Endothelial cell (in vitro differentiated cells): ENCODE measurements at places on chromosomes 6 and 20. TPM values are rescaled to one million over a fixed set of nuclear protein-coding genes. Genes with fewer than 3 reads are reported as not detected.
A peak's percentile ranks its signal among the peaks of the same experiment; 100 is the strongest.

DNA sequence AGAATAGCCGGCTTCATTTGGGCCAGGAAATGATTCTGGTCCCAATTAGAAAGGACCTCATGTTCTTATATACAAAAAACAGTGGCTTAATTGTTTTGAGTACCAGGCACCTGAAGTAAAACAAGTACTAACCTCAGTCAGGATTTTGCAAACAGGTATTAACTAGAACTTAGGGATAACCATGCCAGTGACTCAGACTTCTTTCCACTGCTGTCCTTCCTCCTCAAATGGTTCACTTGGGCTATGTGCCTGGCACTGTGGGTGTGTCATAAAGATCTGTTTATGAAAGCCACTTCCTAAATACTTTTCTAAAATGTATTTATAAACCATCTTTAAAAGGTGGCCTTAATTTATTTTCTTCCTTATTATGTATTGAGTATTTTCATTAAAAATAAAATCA is 10.7 kb downstream of the CLDN20 start:
- no peak for DNase-seq
- H3K27ac ChIP-seq: peak overlapping the region; percentile 99
- no peak overlapping the region for H3K4me3 ChIP-seq
- H3K4me1 ChIP-seq: peaks cover 37% of the 10 kb centered on the region
- peaks cover 17% of the 10 kb centered on the region for H3K36me3 ChIP-seq

DNA sequence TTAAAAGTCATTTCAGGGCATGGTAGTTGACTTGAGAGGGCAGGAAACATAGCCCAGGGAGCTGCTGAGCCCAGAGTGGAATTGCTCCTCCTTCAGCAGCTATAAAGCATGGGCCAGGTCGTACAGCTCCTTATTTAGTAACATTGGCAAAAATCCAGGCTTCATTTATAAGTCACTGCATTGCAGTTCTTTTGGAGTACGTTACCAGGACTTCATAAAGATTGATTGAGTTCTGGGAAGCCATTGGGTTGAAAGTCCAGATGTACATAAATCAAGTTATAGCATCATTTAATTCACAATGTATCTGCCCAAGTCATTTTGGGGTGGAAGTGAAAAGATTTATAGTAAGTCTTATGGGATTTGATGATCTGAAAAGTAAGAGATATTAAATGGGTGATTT is 53.0 kb upstream of the ANKEF1 start:
- H3K27me3 ChIP-seq: peaks cover 1% of the 10 kb centered on the region
- H3K4me1 ChIP-seq: peaks cover 3% of the 10 kb centered on the region
- H3K27ac ChIP-seq: no peak overlapping the region
- H3K4me3 ChIP-seq: no peak overlapping the region
- H3K36me3 ChIP-seq: no peaks in the 10 kb centered on the region
- no peak for DNase-seq

DNA sequence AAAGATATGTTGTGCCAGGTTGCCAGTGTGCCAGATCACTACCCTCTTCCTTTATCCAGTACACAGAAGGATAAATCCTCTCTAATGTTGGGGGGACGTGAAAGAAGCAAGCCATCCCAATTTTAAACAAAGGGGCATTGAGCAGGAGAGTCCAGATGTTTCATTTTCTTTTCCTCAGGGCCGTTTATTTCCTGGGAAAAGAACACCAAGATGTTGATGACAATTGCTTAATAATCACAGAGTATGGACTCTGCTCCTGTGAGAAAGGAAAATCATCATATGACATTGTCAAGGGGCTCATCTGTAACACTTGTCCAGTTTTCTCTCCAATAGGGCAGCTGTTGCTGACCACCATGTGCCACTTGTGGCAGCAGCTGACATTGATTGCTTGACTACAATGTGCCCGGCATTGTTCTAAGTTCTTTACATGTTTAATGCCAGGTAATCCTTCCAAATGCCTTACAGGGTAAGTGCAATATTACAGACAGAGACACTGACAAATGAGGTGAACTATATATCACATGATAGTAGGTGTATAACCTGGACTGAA is 161.4 kb downstream of the CD109 start:
- no peaks in the 10 kb centered on the region for H3K4me1 ChIP-seq
- no peak for DNase-seq
- no peak overlapping the region for H3K4me3 ChIP-seq
- H3K36me3 ChIP-seq: peaks cover under 1% of the 10 kb centered on the region
- no peak overlapping the region for H3K27ac ChIP-seq

DNA sequence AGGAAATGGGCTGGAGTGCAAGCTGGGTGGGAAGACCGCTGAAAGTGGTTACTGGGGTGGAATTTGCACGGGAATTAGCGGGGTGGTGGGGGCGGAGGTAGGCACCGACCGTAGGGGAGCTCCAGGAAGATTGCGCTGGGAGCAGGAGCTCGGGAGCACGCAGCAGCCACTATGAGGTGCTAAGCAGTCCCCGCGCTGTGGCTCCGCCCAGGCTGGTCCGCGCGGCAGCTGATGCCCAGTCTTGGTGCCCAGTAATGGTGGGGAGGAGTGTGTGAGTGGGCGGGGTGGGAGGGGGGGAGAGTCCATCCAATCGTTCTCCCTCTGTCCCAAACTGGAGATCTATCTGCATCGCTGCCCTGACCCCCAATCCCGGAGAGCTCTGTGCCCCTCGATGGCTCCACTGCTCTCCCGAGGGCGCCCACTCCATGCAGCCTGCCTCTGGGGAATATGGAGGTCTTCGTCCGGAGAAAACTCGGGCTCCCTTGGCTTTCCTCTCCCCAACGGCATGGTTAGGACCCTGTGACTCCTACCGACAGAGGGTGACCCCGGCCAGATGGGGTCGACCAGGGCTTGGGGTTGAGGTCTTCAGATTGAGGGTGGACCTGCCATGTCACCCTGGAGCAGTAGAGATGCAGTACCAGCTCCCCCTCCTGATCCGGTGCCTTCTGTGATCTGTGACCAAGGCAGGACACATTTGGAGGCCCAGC is 5.3 kb downstream of the TP53TG5 start:
- DNase-seq: no peak
- no peak overlapping the region for H3K27ac ChIP-seq
- H3K4me3 ChIP-seq: peak overlapping the region; percentile 10
- peaks cover 3% of the 10 kb centered on the region for H3K27me3 ChIP-seq

DNA sequence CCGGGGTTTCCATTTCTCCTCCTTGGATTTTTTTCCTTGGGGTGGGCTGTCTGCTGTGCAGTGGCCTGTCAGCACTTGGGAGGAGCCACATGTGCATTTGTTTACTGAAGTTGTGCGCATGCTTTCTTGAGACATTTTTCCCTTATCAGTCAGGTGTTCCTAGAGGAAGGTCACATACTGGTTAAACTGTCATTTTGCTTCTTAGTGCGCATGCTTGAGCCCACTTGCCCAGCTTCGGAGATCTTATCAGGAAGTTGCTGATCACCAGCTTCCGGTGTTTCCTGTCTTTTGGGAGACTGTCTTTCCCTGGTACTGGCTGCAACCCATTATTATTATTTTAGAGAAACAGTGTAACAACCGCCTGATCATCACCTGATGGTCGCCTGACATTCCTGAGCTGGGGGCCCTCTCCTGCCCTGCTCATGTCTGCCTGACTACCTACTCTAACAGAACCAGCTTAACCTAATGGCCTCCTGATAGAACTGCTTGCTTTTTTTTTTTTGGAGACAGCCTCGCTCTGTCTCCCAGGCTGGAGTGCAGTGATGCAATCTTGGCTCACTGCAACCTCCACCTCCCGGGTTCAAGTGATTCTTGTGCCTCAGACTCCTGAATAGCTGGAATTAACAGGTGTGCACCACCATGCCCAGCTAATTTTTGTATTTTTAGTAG is 378 bp upstream of the ERVFRD-1 start:
- H3K4me1 ChIP-seq: peaks cover 26% of the 10 kb centered on the region
- no peak overlapping the region for H3K4me3 ChIP-seq
- peak overlapping the region; percentile 54 for H3K27ac ChIP-seq
- H3K27me3 ChIP-seq: no peaks in the 10 kb centered on the region
- peak; percentile 13 for DNase-seq
- no peaks in the 10 kb centered on the region for H3K36me3 ChIP-seq

DNA sequence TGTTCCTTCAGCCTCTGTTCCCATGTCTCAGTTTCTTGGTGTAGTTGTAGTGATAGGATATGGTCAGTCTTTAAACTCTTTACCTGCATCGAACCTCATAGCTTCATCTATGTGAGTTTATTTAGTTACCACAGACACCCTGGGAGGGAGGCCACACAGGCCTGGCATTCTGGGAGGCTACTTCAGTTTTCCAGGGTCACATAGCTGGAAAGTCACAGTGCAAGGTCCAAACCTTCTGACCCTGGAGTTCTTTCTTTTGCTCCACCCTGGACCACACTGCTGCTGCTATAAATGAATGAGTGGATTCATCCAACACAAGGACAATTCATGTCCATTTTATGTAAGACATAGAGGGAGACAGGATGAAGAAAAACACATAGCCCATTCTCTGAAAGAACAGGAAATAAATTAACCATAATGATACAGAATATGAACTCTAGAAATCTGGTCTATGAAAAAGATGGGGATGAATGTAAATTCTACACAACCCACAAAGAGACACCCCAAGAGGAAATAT is 60.8 kb downstream of the LAMA4 start:
- no peak overlapping the region for H3K27ac ChIP-seq
- DNase-seq: no peak
- H3K4me3 ChIP-seq: no peak overlapping the region
- no peaks in the 10 kb centered on the region for H3K4me1 ChIP-seq
- H3K27me3 ChIP-seq: no peaks in the 10 kb centered on the region

- H3K4me3 ChIP-seq: no peak overlapping the region
- H3K27me3 ChIP-seq: peaks cover 44% of the 10 kb centered on the region
- H3K4me1 ChIP-seq: peaks cover 44% of the 10 kb centered on the region
- no peak for DNase-seq
These were observed 4.2 kb upstream of the TFAP2A start for GRCh38 chr6:10418862-10419748.

DNA sequence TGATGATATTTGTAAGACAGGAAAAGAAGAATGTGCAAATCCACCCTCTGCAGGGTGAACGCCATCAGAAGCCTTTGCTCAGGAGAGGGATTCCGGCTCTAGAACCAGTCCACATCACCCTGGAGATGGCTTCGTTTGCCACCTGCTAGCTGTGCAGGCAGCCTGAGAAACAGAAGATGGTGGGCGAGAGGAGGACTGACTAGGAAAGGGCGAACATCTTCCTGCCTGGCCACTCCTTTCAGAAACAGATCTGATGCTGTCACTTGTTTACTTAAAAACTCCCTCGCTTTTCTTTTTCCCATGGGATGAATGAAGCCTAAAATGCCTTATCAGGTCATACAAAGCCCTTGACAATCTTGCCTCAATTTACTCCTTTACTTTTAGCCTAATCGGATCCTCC is 1.2 kb downstream of the PTPRA start:
- DNase-seq: no peak
- H3K4me3 ChIP-seq: peak overlapping the region; percentile 91
- peaks cover 2% of the 10 kb centered on the region for H3K27me3 ChIP-seq
- H3K27ac ChIP-seq: peak overlapping the region; percentile 5

GRCh38 chr20:62482146-62482809 is 6.5 kb upstream of the GATA5 start:
- peaks cover 5% of the 10 kb centered on the region for H3K36me3 ChIP-seq
- no peak overlapping the region for H3K27ac ChIP-seq

DNA sequence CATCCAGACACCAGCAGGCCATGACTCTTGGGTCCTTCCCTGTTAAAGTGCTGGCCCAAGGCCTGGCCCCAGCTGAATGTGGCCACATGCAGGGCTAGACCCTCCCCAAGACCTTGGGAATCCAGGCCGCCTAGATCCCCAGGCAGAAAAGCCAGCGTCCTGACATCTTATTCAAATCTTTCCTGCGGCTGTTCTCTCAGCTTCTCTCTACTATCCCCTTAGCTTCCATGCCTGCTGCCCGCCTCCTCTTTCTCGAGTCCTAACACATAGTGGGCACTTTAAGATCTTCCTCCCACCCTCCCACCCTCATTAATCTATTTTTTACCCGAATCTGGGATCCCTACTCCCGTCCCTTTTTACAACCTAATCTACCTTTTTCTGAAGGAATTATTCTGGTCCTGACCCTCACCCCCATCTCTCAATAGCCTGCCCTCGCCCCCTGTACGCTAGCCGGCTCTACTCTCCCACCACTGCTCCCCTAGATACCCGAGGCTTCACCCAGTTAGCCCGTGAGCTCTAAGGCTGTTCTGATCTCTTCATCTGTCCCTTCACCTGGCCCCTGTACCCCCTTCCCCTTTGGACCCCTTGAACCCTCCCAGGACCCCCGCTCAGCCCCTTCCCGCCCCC is at the start of gene CCHCR1:
TSS of gene CCHCR1 (minus strand) at position 290 of the 627 bp plus-strand sequence. CDS start at position 88, 202 bp downstream.
- peaks cover 4% of the 10 kb centered on the region for H3K27me3 ChIP-seq
- peak within 1 kb of the TSS; percentile 97 for H3K4me3 ChIP-seq
- H3K27ac ChIP-seq: peak within 1 kb of the TSS; percentile 92
- H3K36me3 ChIP-seq: peaks cover 3% of the 10 kb centered on the region
- peaks cover 2% of the 10 kb centered on the region for H3K4me1 ChIP-seq
- no peak for DNase-seq

GRCh38 chr6:41713159-41713649 is 22.2 kb downstream of the TFEB start:
- no peak for DNase-seq
- no peak overlapping the region for H3K27ac ChIP-seq
- no peaks in the 10 kb centered on the region for H3K36me3 ChIP-seq
- peaks cover 20% of the 10 kb centered on the region for H3K27me3 ChIP-seq
- H3K4me1 ChIP-seq: peaks cover 23% of the 10 kb centered on the region

DNA sequence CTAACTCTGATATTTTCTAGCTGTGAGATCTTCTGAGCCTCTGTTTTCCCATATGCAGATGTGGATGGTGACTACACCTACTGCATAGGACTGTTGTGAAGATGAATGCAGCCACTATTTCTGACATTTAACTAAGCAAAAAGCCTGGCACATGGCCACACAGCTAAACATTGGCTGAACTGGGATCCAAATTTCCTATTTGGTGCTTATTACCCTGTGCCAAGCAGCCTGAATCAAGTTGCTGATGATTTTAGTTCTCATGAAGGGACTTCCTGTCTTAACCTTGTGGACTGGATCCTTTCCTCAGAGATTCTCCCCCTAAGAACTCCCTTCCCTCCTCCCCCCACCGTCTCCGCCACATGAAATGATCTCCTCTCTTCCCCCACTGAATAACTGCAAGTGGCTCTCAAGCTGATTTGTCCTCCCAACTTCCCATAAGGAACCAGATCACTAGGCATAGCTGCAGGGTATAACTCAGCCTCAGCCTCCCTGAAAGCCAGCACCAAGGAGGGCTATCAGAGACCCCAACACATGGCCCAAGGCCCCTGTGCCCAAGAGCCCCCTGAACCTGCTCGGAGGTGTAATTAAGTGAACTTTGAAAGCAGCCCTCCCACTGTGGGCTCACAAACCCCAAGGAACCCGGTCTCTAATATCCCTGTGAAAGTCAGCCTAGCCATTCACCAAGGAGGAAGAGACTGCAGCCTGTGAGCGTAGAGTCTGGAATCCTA is 55.7 kb downstream of the MAFB start:
- H3K27me3 ChIP-seq: peaks cover 8% of the 10 kb centered on the region
- H3K4me1 ChIP-seq: no peaks in the 10 kb centered on the region
- no peaks in the 10 kb centered on the region for H3K36me3 ChIP-seq
- DNase-seq: no peak

- DNase-seq: no peak
- no peak overlapping the region for H3K4me3 ChIP-seq
- H3K36me3 ChIP-seq: no peaks in the 10 kb centered on the region
- H3K4me1 ChIP-seq: no peaks in the 10 kb centered on the region
These were observed 245.8 kb downstream of the SYNE1 start for GRCh38 chr6:152391179-152391880.

BHLHE23 gene
- not detected for total RNA-seq

PRRT1 gene
- 2.1 TPM for total RNA-seq

GCLC gene
- total RNA-seq: 28.7 TPM

GUCA1A gene
- 0.62 TPM for total RNA-seq

PRSS35 gene
- total RNA-seq: 1.3 TPM

CPNE5 gene
- 24.9 TPM for total RNA-seq

SLC17A4 gene
- total RNA-seq: not detected

CRYBG1 gene
- 0.08 TPM for total RNA-seq

GRIK2 gene
- 2.8 TPM for total RNA-seq

NOTCH4 gene
- total RNA-seq: 151 TPM

VIP gene
- total RNA-seq: 1.7 TPM

PLTP gene
- total RNA-seq: 41.3 TPM
